RKO (cell line): ENCODE measurements at places on chromosomes 4 and X.

- peak; percentile 82 for DNase-seq
Observed at GRCh38 chrX:14039344-14039743, 9.7 kb upstream of the GEMIN8 start.

- no peak for DNase-seq
Observed at GRCh38 chr4:88613417-88613875, 21.2 kb downstream of the HERC3 start.

- no peak for DNase-seq
Observed at GRCh38 chr4:5213087-5213595, 161.9 kb downstream of the STK32B start.

GRCh38 chr4:173414456-173414855 is 15.5 kb upstream of the SCRG1 start:
- DNase-seq = no peak

- no peak for DNase-seq
Observed at GRCh38 chr4:182700362-182701160, 216.6 kb downstream of the DCTD start.

DNA sequence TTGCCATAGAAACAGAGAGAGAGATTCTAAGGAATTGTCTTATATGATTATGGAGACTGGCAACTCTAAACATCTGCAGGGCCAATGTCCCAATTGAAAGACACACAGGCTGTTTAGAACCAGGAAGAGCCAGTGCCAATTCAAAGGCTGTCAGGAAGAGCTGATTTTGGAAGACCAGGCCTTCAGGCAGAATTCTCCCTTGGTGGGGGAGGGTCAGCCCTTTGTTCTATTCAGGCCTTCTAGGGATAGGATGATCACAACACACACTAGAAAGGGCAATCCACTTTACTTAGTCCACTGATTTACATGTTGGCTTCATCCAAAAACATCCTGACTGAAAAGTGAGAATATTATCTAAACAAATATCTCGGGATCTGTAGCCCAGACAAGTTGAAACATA is 15.2 kb downstream of the C4orf46 start:
- no peak for DNase-seq

GRCh38 chr4:100983426-100983825 is 363.9 kb downstream of the PPP3CA start:
- no peak for DNase-seq

DNA sequence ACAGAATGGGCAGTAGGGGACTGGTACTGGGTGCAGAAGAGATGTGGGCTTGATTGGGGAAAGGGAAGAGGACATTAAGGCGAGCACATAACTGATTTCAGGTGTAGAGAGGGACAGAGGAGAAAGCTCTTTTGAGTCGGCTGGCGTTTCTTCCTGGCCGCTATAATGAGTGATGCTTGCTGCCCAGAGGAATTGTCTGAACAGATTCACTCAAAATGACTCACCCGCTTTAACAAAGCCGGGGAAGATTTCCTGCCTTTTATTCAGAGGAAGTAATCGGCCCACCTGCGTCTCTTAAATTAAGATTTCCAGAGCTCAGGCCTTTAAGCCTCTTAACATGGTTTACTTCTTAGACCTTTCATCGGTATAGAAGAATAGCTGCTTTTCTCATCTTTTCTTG is 102.1 kb upstream of the AP1S2 start:
- DNase-seq = no peak

DNA sequence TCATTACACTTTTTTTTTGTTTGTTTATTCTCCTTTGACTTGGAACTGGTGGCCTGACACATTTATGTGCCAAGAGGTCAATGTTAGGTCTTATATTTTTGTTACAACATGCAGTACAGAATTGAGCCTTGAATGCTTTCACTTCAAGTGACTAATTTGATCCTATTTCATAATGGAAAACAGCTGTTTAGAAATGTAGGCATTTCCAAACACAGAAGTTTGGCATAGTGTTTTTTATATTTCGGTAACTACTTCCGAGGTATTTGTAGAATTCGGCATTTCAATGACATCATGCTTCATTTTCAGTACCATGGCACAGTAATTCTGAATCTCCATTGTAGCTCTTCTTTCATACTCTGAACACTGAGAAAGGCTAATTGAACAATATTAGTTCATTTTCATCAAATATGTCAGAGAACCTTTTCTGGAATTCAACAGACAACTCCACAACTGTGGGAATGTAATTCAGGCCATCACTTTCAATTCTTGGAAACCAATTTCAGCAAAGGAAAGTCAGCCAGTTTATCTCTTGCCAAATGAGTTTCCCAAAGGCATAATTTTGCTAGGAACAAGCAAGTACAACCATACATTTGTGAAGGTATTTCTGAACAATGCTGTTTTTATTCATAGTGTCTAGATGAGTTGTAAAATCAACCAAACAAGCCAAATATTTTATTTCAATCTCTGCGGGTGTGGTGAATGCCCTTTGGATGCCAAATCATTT is 11.4 kb downstream of the FAM120C start:
- DNase-seq = no peak

DNA sequence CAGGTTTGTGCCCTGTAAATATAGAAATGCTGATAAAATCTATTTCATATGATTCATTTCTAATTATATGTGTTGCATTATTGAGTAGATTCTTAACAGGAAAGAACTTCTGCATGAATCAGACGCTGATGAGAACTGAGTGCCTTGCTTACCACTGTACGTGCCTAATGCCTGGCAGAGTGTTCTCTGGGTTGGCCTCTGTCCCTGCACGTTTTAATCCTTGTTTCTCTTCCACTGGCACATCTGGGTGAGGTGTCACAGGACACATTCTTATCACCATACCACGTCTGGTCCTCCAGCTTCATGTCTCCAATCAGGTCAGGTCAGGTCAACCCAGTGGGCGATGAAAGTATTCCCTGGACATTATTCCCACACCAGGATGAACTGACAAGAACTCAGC is 53.6 kb downstream of the KLF3 start:
- no peak for DNase-seq

GRCh38 chr4:120319046-120319767 is 252.6 kb upstream of the MAD2L1 start:
- DNase-seq = no peak

DNA sequence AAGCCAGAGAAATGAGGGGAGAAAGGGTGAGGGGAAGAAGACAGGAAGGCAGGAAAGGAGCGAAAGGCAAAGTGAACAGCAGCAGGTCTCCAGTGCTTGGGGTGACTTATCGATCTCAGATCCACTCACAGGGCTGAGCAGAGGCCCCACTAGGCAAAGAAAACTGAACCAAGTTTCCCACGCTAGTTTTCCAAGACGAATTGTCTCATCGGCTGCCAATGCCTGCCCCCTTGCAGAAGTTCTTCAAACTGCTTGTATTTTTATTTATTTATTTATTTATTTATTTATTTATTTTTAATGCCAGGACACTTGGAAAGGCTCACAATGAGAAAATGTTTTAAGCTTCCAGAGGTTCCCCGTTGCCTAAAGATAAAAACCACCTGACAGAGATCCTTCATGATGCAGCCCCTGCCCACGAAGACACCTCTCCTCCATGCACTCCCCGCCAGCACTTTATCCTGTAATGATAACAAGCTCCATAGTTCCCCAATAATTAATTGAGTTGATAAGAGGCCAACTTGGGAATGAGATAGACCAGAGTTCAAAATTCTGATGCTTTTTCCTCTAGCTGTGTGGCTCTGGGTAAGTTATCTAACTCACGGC is 43.2 kb downstream of the QDPR start:
- DNase-seq = peak; percentile 53

- no peak for DNase-seq
Observed at GRCh38 chr4:158376106-158376840, 145.4 kb upstream of the RXFP1 start.

- DNase-seq = no peak
Observed at GRCh38 chr4:40842725-40843423, 93.1 kb downstream of the NSUN7 start.

- no peak for DNase-seq
Observed at GRCh38 chr4:1841201-1841886, 14.6 kb downstream of the LETM1 start.

DNA sequence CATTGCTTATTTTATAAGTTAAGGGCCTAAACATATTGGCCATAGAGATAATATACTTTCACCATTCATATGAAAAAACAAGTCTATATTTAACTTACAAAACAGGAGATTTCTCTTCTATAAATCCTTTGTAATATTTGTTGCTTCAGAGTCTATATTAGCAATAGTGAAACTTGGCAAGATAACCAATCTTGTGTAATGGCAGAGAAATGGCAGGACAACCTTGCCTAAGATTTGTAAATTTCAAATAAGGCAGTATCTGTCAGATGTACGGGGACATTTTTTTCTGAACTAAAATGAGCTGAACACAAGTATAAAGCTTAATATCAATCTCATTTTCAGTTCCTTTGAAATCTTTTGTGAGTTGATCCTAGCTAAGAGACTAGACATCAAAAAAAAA is 17.8 kb upstream of the CPEB2 start:
- DNase-seq = no peak

- DNase-seq = peak; percentile 57
Observed at GRCh38 chrX:132022198-132022966, 720 bp upstream of the STK26 start.

GRCh38 chr4:36772154-36772516 is 472.4 kb upstream of the NWD2 start:
- DNase-seq = no peak

GRCh38 chrX:49704691-49705404 is 9.1 kb upstream of the PAGE1 start:
- no peak for DNase-seq

DNA sequence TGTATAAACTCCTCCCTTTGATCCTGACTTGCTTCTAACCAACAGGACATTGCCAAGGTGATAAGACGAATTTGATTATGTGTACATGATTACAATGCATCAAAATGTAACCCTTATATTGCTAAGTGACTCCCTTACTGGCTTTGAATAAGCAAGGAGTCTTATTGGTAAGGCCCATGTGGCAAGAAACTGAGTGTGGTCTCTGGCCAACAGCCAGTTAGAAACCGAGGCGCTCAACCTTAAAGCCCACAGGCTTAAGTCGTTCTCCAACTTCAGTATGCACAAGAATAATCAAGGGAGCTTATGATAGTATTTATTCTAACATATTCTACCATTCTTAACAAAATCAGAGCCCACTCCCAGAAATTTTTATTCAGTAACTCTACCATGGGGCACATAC is 374.2 kb upstream of the F9 start:
- no peak for DNase-seq
